ENCODE measurements at places on chromosomes 7 and 10. TPM values are rescaled to one million over a fixed set of nuclear protein-coding genes. Genes with fewer than 3 reads are reported as not detected.
A peak's percentile ranks its signal among the peaks of the same experiment; 100 is the strongest.

The PRSS37 gene
- not detected for total RNA-seq

The TBC1D12 gene
- total RNA-seq: 0.70 TPM

- no peak for DNase-seq
- peak overlapping the region; percentile 86 for H3K4me3 ChIP-seq
- H3K4me1 ChIP-seq: peaks cover 52% of the 10 kb centered on the region
These were observed 51.3 kb upstream of the NFE2L3 start for GRCh38 chr7:26100406-26101339.

The ASB13 gene
- total RNA-seq: 12.0 TPM

The HMX3 gene
- 0.24 TPM for total RNA-seq

The MYL10 gene
- total RNA-seq: not detected

The FBXO24 gene
- total RNA-seq: 0.54 TPM

DNA sequence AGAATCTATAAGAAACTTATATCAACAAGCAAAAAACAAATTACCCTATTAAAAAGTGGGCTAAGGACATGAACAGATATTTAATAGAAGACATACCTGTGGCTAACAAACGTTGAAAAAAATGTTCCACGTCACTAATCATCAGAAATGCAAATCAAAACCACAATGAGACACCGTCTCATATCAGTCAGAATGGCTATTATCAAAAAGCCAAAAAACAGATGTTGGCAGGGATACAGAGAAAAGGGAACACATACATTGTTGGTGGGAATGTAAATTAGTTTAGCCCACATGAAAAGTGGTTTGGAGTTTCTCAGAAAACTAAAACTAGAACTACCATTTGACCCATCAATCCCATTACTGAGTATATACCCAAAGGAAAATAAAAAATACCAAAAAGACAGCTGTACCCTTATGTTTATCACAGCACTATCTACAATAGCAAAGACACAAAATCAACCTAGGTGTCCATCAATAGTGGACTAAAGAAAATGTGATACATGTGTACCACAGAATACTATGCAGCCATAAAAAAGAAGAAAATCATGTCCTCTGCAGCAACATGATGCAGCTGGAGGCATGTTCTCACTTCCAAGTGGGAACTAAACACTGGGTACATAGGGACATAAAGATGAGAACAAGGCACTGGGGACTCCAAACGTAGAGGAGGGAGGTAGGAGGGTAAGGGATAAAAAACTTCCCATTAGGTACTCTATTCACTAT, 83.8 kb upstream of the TMEM168 start:
- peaks cover 22% of the 10 kb centered on the region for H3K36me3 ChIP-seq
- H3K27ac ChIP-seq: no peak overlapping the region
- H3K4me3 ChIP-seq: no peak overlapping the region
- DNase-seq: no peak

The VGF gene
- not detected for total RNA-seq

DNA sequence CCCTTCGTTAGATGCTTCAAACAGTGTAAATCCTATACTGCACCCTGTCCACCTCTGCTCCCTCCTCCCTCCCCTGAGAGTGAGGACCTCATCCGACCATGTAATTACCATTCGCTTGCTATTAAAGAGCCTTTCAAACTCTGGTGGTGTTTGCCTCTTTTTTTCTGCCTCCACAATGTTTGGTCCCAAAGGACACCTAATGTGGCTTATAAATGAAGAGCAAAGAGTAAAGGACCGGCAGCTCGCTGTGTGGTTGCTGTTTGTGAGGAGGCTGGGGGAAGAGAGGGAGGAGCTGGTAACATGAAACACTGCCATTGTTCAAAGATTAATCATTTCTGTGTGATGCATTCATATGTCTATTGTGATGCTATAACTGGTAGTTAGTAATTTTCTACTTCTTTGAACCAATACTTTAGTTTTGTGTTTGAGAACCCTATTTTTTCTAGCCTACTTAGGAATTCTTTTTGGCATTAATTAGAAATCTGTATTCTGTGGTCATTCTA, 27.9 kb downstream of the MTURN start:
- H3K4me1 ChIP-seq: peaks cover 43% of the 10 kb centered on the region
- no peak for DNase-seq
- H3K4me3 ChIP-seq: no peak overlapping the region
- H3K27ac ChIP-seq: peak overlapping the region; percentile 36
- no peaks in the 10 kb centered on the region for H3K36me3 ChIP-seq

DNA sequence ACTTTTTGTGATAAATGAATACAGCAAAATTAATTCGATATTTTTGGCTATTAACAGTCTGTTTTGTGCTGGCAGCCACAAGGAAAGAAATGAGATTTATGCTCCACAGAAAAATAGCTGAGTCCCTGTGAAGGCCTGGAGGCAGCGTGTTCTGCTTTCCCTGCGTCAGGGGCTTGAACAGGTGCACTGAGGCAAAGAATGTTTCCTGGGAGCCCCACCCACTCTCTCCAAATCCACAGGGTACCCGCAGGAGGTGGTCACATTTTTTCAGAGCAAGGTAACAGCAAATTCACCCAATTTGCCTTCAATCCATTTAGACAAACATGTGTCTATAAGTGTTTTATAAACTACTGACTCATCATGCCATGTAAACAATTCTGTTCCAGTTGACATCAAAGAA, 308.1 kb downstream of the TCERG1L start:
- no peak overlapping the region for H3K4me3 ChIP-seq
- no peak overlapping the region for H3K27ac ChIP-seq
- H3K36me3 ChIP-seq: no peaks in the 10 kb centered on the region
- H3K4me1 ChIP-seq: no peaks in the 10 kb centered on the region
- peaks cover 3% of the 10 kb centered on the region for H3K27me3 ChIP-seq

Data from activated naive CD8-positive, alpha-beta T cell treated with anti-CD3 and anti-CD28 coated beads for 36 hours (primary cell).